ENCODE measurements at places on chromosomes 5 and 9. TPM values are rescaled to one million over a fixed set of nuclear protein-coding genes. Genes with fewer than 3 reads are reported as not detected.

DNA sequence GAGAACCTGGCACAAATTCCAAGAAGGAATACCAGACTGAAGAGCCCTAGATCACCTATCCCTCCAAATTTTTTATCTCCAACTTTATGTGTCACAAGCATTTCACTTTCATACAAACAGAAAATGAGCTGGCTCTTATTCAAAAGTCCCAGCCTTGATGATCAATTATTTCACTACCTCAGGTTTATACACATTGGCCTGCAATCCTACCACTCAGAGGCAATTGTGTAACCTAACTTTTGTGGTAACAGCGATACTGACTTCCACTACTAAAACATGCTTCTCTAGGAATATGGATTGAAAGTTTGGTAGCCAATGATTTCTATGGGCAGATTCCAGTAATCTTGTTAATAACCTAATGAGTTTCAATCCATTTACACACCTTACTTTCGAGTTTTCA, 10.5 kb downstream of the RNF38 start:
- H3K27me3 ChIP-seq = no peaks in the 10 kb centered on the region
- peaks cover 7% of the 10 kb centered on the region for H3K4me1 ChIP-seq
- DNase-seq = no peak
- no peak overlapping the region for H3K27ac ChIP-seq
- H3K36me3 ChIP-seq = no peaks in the 10 kb centered on the region

GRCh38 chr9:117169089-117169621, 245.7 kb downstream of the ASTN2 start:
- no peak overlapping the region for H3K27ac ChIP-seq
- DNase-seq = no peak
- no peak overlapping the region for H3K4me3 ChIP-seq
- no peaks in the 10 kb centered on the region for H3K36me3 ChIP-seq
- H3K27me3 ChIP-seq = no peaks in the 10 kb centered on the region

The MARVELD2 gene
- 15.5 TPM for total RNA-seq

The C5orf58 gene
- total RNA-seq = not detected

The PCDHA13 gene
- total RNA-seq = 2.3 TPM

The RNF183 gene
- not detected for total RNA-seq

GRCh38 chr9:4293293-4293941, 6.5 kb downstream of the GLIS3 start:
- no peaks in the 10 kb centered on the region for H3K36me3 ChIP-seq
- peaks cover 25% of the 10 kb centered on the region for H3K4me1 ChIP-seq
- H3K27ac ChIP-seq = peak overlapping the region; percentile 97
- DNase-seq = no peak
- H3K27me3 ChIP-seq = no peaks in the 10 kb centered on the region

The SLC6A19 gene
- total RNA-seq = 0.66 TPM

The GAPT gene
- not detected for total RNA-seq

DNA sequence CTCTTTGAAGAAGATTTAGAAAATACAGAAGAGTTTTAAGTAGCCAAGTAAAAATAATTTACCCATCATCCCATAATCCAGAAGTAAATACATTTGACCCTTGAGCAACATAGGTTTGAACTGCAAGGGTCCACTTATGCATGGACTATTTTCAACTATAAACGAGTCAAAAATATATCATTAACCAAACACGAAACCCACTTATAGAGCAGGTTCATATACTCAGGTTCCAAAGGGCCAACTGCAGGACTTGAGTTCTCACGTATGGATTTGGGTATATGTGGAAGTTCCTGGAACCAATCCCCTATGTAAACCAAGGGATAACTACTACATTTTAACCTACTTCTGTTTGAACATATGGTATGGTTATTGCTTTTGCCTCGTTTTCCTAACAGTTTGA, 5.8 kb downstream of the ABITRAM start:
- no peaks in the 10 kb centered on the region for H3K27me3 ChIP-seq
- peaks cover 3% of the 10 kb centered on the region for H3K36me3 ChIP-seq
- no peak for DNase-seq
- no peak overlapping the region for H3K27ac ChIP-seq
- no peak overlapping the region for H3K4me3 ChIP-seq

GRCh38 chr5:312845-313244, 8.7 kb upstream of the AHRR start:
- no peak overlapping the region for H3K4me3 ChIP-seq
- DNase-seq = no peak
- H3K27ac ChIP-seq = no peak overlapping the region
- H3K27me3 ChIP-seq = no peaks in the 10 kb centered on the region

The IL3 gene
- not detected for total RNA-seq

- H3K27me3 ChIP-seq = no peaks in the 10 kb centered on the region
- H3K4me1 ChIP-seq = peaks cover 9% of the 10 kb centered on the region
- no peaks in the 10 kb centered on the region for H3K36me3 ChIP-seq
- H3K27ac ChIP-seq = no peak overlapping the region
- H3K4me3 ChIP-seq = no peak overlapping the region
- no peak for DNase-seq
Observed at GRCh38 chr5:120365656-120366446, 98.2 kb upstream of the PRR16 start.

GRCh38 chr9:34515959-34516358, 6.8 kb downstream of the ENHO start:
- H3K27ac ChIP-seq = no peak overlapping the region
- no peaks in the 10 kb centered on the region for H3K27me3 ChIP-seq
- DNase-seq = no peak

The GDNF gene
- total RNA-seq = not detected

- no peak overlapping the region for H3K4me3 ChIP-seq
- peak; percentile 61 for DNase-seq
- no peaks in the 10 kb centered on the region for H3K27me3 ChIP-seq
- H3K27ac ChIP-seq = peak overlapping the region; percentile 70
- no peaks in the 10 kb centered on the region for H3K36me3 ChIP-seq
Observed at GRCh38 chr5:172322028-172322965, 38.7 kb upstream of the UBTD2 start.

- H3K27me3 ChIP-seq = no peaks in the 10 kb centered on the region
- no peaks in the 10 kb centered on the region for H3K36me3 ChIP-seq
- no peak overlapping the region for H3K4me3 ChIP-seq
- H3K4me1 ChIP-seq = peaks cover 4% of the 10 kb centered on the region
- DNase-seq = no peak
Observed at GRCh38 chr9:86990290-86990689, 43.0 kb upstream of the GAS1 start.

DNA sequence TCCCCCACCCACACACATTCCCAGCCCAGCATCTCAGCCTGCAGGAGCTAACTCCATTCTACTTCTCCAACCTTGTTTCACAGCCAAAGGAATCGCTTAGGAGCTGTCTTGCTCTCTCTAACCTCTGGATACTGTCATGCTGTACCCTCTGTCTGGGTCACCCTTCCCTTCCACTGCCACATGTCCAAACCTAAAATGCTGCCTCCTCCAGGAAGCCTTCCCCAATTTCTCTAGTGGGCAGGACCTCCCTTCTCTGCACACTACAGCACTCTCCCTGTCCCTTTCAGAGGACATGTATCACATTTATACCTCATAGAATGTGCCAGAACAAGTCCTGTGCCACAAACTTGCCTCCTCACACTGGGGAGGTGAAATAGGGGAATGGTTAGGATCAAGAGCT, 30.8 kb downstream of the WHRN start:
- DNase-seq = no peak
- peaks cover 17% of the 10 kb centered on the region for H3K4me1 ChIP-seq
- no peak overlapping the region for H3K27ac ChIP-seq
- no peaks in the 10 kb centered on the region for H3K36me3 ChIP-seq
- no peaks in the 10 kb centered on the region for H3K27me3 ChIP-seq

- no peaks in the 10 kb centered on the region for H3K27me3 ChIP-seq
- no peak overlapping the region for H3K27ac ChIP-seq
- no peak overlapping the region for H3K4me3 ChIP-seq
- no peaks in the 10 kb centered on the region for H3K36me3 ChIP-seq
- no peak for DNase-seq
Observed at GRCh38 chr5:162817364-162817763, 620.0 kb upstream of the CCNG1 start.

GRCh38 chr5:67680099-67680498, 483.5 kb upstream of the CD180 start:
- H3K36me3 ChIP-seq = no peaks in the 10 kb centered on the region
- no peaks in the 10 kb centered on the region for H3K27me3 ChIP-seq
- no peak overlapping the region for H3K27ac ChIP-seq
- no peak overlapping the region for H3K4me3 ChIP-seq

GRCh38 chr9:221989-222776, 7.5 kb downstream of the DOCK8 start:
- H3K4me1 ChIP-seq = peaks cover 11% of the 10 kb centered on the region
- no peak overlapping the region for H3K4me3 ChIP-seq
- no peak for DNase-seq
- H3K27ac ChIP-seq = no peak overlapping the region

- H3K27me3 ChIP-seq = no peaks in the 10 kb centered on the region
- H3K4me1 ChIP-seq = no peaks in the 10 kb centered on the region
- no peak for DNase-seq
- no peak overlapping the region for H3K4me3 ChIP-seq
- no peak overlapping the region for H3K27ac ChIP-seq
Observed at GRCh38 chr5:83540783-83541182, 69.2 kb downstream of the VCAN start.

The SPATA31D4 gene
- not detected for total RNA-seq

DNA sequence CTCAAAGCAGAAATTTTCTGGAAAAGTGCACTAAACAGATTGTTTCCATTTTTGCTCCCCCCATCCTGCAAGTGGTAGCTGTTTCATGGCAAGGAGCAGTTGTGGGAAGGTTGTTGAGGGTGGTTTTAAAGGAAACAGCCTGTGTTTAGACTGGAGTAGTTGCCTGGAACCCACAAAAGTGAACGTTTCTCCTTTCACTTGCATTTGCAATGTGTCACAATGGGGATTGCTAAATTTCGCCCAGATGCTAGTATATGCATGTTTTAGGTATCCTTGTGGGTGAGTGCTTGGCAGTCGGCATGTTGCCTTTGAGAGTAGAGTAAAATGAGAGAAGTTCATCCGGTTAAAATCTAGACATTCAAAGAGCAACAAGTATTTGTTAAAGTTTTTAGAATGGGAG, 1099.9 kb upstream of the DMAC1 start:
- no peak for DNase-seq
- H3K4me1 ChIP-seq = peaks cover 4% of the 10 kb centered on the region
- no peaks in the 10 kb centered on the region for H3K36me3 ChIP-seq
